ENCODE measurements at places on chromosomes 16 and 17.

- DNase-seq: no peak
Measured at GRCh38 chr17:42009170-42009569, 8.1 kb downstream of the DNAJC7 start.

GRCh38 chr17:72273289-72274056 lies 152.7 kb downstream of the SOX9 start:
- DNase-seq: no peak

DNA sequence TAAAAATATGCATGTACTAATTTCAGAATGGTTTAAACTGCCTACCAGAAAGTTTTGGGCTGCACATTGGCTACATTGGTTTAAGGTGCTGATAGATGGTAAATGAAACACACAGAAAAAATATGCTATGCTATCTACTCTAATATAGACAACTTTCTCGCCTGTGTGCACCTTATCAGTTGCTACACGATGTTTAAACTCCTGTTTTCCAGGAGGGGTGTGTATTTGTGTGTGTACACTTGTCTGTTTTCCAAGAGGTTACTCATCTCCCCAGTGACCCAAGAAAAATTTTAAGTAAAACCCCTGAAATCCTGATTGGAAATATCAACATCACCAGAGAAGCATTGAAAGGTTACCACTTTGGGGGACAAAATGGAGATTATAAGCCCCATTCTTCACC lies 21.6 kb upstream of the PSMC5 start:
- no peak for DNase-seq

DNA sequence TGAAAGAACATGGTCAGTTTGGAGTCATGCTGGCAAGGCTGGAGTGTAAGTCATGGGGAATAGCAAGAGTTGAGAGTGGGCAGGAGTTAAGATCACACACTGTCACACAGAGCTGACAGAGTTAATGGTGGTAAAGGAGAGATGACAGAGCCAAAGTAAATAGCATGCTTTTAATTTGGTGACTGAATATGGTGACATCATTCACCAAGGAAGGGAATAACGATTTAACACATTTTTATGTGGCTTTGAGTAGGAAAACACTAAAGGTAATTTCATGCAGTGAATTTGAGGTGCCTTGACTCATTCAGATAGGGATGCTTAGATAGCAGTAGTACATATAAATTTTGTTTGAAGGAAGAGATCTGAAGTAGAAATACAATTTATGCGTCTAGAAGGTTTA lies 42.1 kb downstream of the SYNRG start:
- no peak for DNase-seq

- DNase-seq: no peak
Measured at GRCh38 chr17:79808763-79809529, 12.1 kb upstream of the CBX8 start.

GRCh38 chr16:2710021-2710710 lies 9.9 kb downstream of the PRSS27 start:
- DNase-seq: no peak

DNA sequence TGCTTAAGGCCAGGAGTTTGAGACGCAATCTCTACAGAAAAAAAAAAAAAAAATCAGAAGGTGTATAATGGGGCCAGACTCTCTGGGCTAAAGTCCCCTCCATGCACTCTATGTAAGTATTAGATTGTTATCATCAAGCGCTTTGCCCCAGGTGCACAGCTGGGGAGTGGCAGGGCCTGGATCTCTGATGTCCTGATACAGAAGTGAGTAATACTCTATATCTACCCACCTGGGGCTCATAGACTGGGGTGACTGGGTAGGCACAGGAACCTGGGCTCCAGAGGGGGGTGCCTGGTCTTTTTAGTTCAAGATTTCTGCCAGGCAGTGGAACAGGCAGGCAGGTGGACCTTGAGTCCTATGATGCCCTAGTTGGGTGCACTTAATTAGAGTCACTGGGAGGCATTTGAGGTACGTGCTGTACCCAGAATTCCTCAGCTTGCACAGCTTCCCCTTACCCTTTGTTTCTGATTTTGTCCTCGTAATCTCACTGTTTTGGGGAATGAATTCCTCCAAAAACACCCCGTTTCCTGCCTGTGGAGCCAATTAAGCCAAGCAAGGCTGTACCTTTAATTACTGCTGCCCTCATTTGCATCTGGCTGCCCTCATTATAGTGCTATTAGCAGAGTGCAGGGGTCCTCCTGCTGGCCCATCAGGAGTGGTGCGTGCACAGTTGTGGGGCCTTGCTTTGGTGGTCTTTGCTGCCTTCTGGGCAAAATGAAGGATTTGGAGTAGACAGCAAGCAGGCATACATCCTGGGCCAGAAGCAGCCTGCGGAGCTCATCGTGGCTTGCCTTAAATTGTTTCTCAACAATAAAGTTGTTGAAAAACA lies 239.0 kb downstream of the SNX29 start:
- no peak for DNase-seq

DNA sequence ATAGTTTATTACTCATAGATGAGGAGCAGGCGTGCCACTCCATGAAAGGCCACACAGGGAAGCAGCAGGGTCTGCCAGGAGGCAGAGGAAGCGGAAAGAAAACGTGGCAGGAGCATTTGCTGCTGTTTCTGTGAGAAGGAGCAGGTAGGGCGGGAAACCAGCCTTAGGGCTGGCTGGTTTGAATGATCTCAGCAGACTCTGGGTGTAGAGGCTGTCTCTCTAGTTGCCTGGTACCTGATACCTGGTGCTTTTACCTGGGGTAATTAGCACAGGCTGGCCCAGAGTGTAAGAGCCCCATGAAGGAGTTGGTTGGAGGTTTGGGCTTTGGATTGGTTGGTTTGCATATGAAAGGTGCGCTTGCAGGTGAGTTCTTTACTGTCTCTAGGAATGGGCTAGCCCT lies 205.0 kb upstream of the CACNG3 start:
- no peak for DNase-seq

- no peak for DNase-seq
Measured at GRCh38 chr17:69269131-69269998, 40.7 kb upstream of the ABCA10 start.

DNA sequence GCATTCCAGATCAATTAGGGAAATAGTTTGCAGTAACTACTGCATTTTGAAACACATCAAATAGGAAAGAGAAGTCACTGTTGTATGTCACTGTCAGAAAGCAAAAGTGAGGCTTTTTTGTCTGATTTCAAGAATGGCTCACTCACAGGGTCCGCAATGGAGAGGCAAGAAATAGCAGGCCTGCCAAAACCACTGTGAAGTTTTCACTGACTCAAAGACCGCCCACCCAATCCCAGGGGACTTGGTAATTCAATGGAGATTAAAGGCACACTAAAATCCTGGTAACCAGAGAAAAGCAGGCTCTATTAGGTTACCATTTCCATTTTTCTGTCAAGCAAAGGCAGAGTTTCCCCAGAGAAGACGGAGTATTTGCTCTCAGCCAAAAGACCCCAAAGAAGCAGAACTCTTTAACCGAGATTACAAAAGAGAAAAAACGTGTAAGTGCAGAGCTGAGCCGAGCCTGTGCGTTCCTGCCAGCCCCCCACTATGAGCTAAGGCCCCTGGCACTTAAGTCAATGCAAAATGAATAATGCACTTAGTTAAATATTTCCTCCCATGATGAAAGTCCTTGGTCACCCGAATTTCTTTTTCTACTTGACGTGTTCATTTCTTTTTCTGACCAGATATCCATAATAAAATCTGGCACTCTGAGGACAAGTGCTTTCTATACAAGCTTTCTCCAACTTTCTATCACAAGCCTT lies 57.0 kb downstream of the FOXL1 start:
- no peak for DNase-seq

GRCh38 chr16:57818377-57819064 lies 16.2 kb upstream of the KIFC3 start:
- no peak for DNase-seq

DNA sequence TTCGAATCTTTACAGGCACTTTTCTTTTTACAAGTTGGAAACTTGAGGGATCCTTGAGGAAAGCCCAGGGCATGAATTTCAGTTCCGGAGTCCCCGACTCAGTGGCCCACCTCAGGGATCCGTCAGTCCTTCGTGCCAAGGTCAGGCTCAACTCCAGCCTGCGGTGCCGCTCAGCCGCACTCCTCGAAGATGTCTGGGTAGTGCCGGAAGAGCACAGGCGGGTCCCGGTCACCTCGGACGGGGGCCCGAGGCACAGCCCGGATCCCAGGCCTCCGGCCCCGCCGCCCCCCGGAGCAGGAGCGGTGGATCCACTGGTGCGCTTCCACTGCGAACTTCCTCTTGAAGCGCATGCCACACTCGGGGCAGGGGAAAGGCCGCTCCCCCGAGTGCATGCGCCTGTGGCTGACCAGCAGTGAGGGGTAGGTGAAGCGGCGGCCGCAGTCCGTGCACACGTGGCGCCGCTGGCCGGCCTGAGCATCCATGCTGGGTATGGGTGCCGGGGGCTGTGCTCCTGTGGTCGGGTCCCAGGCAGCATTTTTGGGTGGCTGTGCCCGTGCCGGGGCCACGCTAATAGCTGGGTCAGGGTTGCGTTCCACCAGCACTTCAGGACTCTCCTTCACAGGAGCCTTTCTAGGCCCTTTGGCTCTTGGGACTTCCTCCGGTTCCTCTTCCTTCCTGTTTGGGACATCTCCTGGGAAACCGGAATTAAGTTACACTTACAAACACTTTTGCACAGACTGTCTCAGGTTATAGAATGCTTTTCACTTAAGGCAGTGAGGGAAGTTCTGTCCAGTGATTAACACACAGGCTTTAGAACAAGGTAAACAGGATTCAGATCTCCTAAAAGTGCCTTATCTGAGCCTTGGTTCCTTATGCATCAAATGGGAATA lies 1.5 kb downstream of the ZNF688 start:
- DNase-seq: no peak

- no peak for DNase-seq
Measured at GRCh38 chr16:79466111-79466510, 134.4 kb downstream of the MAF start.

- DNase-seq: no peak
Measured at GRCh38 chr16:71179569-71179968, 51.0 kb downstream of the HYDIN start.

DNA sequence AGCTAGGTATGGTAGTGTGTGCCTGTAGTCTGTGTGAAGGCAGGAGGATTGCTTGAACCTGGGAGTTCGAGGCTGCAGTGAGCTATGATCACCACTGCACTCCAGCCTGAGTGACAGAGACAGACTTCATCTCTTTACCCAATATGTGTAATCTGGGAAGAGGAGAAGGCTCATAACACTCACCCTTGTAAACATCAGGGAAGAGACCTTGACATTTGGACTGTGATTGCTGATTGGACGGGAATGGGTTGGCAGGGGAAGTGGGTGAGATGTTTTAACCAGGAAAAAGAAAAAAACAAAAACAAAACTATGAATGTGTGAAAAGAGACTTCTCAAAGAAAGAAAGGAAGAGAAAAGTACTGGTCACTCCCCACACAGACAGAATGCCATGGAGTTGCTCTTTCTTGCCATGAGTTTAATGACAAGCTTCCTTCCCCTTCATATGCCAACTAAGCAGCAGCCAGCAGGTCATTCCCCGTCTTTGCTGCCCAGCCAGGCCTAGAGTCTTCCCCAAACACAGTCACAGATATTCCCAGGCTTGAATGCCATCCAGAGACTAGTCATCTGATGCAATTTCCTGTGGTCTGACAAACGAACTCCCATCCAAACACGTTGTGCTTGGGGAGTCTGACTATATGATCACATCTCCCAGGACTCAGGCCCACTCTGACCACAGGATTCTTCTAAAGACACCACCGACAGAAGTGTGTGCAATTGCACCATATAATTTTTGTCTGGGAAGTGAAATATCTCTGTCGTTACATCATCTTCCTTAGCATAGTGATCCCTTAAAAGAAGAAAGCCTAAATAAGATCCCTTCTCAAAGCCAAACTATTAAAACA lies 3.6 kb upstream of the XAF1 start:
- DNase-seq: no peak
